Activated CD4-positive, alpha-beta T cell treated with anti-CD3 and anti-CD28 coated beads, Interleukin-2, amount 50 U/mL, for 24 hours (primary cell): ENCODE measurements at places on chromosomes 6 and 20.

- no peak for DNase-seq
Observed at GRCh38 chr20:61841966-61842365, 223.7 kb downstream of the TAF4 start.

GRCh38 chr6:75108333-75108974, 97.4 kb downstream of the COL12A1 start:
- DNase-seq, result no peak

DNA sequence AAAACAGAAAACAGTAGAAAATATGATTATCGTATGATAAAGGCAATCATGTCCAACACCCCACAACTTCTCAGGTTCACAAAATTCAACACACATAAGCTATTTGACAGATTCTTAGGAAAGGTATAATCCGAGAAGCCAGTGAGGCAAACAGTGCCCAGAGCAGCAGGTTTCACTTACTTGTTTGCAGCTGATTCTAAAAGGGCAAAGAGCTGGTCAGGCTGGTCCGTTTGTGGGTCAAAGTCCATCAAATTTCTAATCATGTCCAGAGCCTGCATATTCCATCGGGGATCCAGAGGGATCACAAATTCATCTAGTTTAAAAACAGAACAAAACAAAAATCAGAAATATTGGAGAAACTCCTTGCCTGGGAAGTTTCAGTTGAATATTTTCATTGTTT, 69.8 kb upstream of the LYRM2 start:
- no peak for DNase-seq

DNA sequence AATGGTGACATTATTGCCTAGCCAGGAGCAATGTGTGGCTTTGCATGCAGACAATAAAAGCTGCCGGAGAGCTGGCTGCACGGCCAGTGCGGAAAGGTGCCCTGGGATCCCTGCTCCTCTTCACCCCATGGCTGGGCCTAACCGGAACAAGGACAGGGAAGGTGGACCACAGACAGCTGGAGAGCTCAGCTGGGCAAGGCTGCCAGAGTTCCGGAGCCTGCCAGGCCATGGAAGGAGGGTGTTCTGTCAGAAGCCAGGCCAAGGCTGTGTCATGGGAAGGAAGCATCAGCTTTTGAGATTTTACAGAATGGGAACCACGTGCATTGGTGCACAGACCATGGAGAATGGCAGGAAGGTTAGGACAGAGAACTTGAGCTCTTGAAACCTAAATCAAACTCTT, 25.0 kb downstream of the MAP1LC3A start:
- no peak for DNase-seq

DNA sequence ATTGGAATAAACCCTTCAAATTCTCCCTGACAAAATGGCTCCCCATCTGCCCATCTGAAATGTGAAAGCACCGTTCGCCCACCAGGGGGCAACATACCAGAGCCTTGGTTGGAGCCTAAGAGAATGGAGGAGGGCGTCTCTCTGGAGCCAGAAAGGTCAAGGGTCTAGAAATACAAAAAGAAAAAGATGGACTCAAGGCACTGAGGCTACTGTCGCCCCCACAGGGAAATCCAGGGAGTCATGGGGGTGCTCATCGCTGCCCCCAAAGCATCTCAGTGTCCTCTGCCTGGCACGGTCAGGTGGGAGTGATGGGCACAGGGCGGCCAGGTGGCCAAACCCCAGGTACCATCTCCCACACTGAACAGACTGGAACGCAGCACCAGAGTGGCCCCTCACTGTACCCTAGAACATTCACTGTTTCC, 136.3 kb downstream of the ZMYND8 start:
- peak; percentile 33 for DNase-seq

GRCh38 chr6:169106176-169106575, 147.5 kb downstream of the THBS2 start:
- no peak for DNase-seq

DNA sequence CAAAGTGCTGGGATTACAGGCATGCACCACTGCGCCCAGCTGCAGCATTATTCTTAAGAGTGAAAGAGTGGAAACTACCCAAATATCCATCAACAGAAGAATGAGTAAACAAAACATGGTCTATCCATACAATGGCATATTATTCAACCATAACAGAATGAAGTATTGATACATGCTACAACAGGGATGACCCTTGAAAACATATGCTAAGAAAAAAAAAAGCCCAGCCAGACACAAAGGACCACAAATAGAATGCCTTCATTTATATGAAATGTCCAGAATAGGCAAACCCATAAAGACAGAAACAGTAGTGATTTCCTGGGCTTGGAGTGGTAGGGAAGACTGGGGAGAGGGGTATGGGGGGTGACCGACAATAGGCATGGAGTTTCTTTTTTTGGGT, 7.1 kb downstream of the TUBB2B start:
- no peak for DNase-seq

- DNase-seq, result no peak
Observed at GRCh38 chr20:5092765-5093339, 26.9 kb downstream of the PCNA start.

DNA sequence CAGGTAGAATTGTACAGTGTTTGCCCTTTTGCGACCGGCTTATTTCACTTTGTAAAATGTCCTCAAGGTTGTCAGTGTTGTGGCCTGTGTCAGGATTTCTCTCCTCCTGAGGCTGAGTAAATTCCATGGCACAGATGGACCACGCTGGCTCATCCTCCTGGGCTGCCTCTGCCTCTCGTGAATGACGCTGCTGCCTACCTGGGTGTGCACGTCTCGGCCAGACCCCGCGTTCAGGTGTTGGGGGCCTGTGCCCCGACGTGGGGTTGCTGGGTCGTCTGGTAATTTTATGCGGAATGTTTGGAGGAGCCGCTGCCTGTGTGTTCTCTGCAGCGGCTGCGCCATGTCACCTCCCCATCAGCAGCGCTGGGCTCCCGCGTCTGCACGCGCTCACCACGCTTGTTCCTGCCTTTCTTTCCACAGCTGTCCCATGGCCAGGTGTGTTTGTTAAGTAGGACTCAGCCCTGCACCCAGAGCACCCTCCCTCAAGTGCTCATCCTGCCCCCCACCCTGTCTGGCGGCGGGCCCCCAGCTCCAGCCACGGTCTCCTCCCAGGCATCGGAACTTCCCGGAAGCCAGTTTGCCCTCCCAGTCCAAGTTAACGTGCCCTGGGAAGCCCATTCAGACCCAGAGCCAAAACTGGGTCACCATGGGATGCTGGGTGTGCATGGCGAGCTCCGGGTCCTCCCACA, 36.1 kb upstream of the CHRNA4 start:
- DNase-seq, result no peak

GRCh38 chr20:2170404-2170803, 68.8 kb downstream of the STK35 start:
- no peak for DNase-seq

- no peak for DNase-seq
Observed at GRCh38 chr6:127481628-127482027, 22.4 kb upstream of the KIAA0408 start.

- DNase-seq, result no peak
Observed at GRCh38 chr20:15209537-15209936, 872.1 kb upstream of the FLRT3 start.

GRCh38 chr20:37353285-37353849, 7.4 kb downstream of the SRC start:
- no peak for DNase-seq

DNA sequence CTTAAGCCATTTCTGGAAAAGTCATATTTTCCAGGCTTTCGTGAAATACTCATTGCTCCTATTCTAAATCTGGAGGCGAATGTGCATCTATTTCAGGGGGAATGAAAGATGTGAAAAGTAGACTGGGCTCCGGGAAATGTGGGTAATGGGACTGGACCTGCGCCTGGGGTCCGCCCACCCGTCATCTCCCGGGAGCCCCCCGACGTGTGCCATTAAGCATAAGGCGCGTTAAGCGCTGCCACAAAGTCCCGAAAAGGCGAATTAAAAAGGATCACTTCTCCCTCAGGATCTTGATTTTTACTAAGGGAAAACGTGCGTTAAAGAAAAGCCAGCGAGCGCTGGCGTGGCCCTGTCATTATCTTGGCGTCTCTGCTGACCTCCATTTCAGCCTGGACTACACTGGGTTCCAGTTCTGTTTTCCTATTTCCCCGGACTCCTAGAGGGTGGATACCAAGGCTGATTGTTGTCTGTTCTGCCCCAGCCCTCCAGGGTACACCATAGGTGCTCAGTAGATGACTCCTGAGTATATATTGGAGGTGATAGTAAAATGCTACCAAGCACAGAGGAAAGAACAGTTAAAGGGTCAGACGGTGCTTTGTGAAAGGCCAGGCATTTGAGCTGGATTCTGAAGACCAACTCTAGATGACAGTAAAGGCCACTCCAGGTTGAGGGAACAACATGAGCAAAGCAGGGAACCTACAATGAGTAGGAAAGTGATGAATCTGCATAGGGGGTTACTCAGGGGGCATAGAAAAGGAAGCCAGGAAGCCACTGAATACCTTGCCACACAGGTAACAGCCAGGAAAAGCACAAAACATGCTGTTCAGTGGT, 89.2 kb upstream of the ARID1B start:
- DNase-seq, result no peak

- DNase-seq, result no peak
Observed at GRCh38 chr6:80126657-80127345, 20.3 kb downstream of the BCKDHB start.

DNA sequence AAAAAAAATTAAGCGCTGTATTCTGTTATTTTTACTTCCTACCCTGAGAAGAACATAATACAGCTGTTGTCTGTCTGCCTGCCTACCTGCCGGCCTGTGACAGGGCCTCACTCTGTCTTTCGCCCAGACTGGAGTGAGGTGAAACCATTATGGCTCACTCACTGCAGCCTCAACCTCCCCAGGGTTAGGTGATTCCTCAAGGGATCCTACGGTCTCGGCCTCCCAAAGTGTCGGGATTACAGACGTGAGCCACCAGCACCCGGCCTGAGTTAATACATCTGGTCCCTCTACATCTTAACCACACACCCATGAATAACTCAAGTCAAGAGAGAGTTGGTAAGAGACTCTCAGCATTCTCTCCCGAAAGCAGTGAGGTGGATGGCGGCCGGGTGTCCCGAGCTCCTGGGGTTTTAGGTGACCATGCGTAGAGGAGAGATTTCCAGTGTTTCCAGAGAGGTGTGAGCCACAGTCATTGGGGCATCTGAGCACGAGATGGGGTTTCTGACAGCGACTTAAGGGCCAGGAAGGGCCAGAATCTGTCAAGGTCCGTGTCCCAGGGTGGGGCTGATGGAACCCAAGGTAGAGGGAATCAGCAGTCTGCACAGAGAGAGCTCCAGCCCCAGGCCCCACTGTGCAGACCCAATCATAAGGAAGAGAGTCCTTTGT, 1954.4 kb upstream of the DEFB115 start:
- no peak for DNase-seq

GRCh38 chr6:114000069-114000468, 29.1 kb upstream of the HDAC2 start:
- DNase-seq, result no peak

GRCh38 chr6:148055419-148055818, 287.2 kb upstream of the SASH1 start:
- no peak for DNase-seq

DNA sequence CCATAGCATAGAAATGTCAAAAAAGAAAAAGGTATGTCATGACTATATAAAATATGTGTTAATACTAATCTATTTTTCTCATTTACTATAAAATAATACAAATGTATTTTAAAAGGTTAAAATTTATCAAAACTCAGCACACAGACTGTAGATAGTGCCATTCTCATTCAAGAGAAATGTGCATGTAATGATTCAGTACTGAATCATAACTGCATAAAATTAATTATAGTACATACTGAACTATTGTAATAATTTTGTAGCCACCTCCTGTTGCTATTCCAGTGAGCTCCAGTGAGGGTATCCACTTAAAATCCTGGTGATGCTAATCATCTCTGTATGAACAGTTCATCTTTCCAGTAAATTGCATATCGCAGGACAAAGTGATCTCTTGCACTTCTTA, 82.8 kb downstream of the HMGCLL1 start:
- no peak for DNase-seq

GRCh38 chr6:25576919-25577318, 75.1 kb upstream of the SCGN start:
- DNase-seq, result no peak
